Sciatic nerve (tissue), 2 donors: ENCODE measurements at places on chromosomes 7 and 10.

- DNase-seq = no peak
These were observed 28.9 kb upstream of the BMPR1A start for GRCh38 chr10:86727470-86727869.

- DNase-seq = no peak
These were observed 26.2 kb upstream of the MSRB2 start for GRCh38 chr10:23069019-23069815.

- no peak for DNase-seq
These were observed 47.9 kb downstream of the TAF3 start for GRCh38 chr10:7866176-7866575.

DNA sequence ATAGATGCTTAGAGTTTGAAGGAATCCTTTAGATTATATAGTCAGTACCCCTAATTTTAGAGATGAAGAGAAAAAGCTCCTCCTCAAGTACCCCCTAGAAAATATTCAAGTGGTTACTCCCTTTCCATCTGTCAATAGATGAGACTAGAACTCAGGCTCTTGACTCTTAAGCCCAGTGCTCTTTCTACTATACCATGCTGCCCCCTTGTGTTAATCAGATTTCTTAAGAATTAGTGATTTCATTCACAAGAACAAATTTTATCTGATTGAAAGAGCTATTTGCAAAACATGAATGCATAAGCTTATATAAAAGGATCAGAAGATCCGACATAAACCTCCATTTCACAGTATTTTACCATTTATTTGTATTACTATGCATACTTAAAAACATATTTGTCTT lies 179.3 kb downstream of the TFEC start:
- DNase-seq = no peak

- no peak for DNase-seq
These were observed 33.7 kb downstream of the CTTNBP2 start for GRCh38 chr7:117839507-117839906.

GRCh38 chr10:120398180-120398579 lies 58.8 kb upstream of the PLPP4 start:
- DNase-seq = no peak

GRCh38 chr10:77004917-77005564 lies 632.6 kb downstream of the KCNMA1 start:
- DNase-seq = no peak

DNA sequence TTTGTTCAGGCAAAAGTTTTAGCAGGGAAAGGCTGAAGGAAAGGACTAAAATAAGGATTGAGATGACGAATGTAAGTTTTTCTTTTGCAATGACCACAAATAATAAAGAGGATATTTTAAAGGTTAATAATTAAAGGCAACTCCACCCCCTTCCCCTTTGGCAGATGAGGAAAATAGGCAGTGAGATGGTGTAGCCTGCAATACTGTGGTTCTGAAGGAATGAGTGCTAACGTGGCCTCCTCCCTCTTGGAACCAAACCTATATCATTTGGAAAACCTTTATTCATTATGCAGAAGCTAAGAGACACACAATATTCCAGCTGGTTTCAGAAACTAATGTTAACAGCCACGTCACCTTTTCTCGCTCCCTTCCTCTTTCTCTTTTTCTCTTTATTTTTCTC lies 70.9 kb upstream of the COL1A2 start:
- no peak for DNase-seq

DNA sequence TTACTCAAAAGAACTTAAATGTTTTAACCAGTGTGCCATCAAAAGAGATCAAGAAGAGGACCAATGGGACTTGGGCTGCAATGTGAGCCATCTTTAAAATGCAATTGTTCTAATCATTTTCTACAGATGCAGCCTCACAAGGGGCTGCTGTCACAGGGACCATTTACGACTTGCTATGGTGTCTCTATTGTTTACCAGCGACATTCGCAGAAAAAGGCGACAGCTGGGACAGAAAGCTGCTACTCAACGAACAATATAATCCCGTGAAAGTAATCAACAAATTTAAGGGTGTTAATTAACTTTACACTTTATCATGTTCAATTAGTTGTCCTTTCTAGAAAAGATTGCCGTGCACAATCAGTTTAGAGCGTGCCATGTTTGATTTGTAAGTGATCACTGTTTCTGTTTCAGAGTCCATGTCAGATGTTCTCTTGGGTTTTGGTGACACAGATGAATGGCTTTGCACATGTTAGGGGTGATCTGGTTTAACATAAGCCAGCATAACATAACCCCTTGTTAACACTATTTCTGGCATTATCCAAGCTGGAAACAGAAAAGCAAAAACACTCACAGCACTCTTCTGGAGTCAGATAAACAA lies 110.8 kb downstream of the HIBADH start:
- no peak for DNase-seq

- no peak for DNase-seq
These were observed 1469.5 kb upstream of the CELF2 start for GRCh38 chr10:9547936-9548904.

GRCh38 chr10:48901319-48901718 lies 38.3 kb downstream of the LRRC18 start:
- no peak for DNase-seq

- DNase-seq = no peak
These were observed 5.9 kb downstream of the FEZF1 start for GRCh38 chr7:122298618-122299017.

DNA sequence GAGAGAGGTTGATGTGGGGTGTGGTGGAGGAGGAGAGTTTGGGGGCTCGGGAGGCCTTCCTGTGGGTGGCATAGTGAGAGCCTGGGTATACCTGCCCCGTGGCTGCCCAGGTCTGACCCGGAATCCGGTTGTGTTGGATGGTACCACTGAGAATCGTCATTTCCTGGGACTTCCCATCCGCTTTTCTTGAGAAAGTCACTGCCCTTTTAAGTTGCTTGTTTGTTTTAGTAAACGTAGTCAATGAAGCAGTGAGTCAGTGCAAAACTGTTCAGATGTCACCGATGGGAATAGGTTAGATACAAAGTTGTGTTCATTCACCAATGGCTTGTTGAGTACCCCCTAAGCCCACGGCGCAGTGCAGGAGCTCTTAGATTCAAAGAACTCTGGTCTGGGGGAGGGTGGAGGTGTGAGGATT lies 285.8 kb downstream of the CAMK1D start:
- DNase-seq = no peak

GRCh38 chr10:29737074-29737593 lies 102.4 kb upstream of the SVIL start:
- DNase-seq = no peak

GRCh38 chr10:49629431-49629881 lies 15.6 kb downstream of the CHAT start:
- no peak for DNase-seq

GRCh38 chr10:127044186-127044585 lies 139.0 kb downstream of the DOCK1 start:
- DNase-seq = no peak

- DNase-seq = peak; percentile 91
These were observed 880 bp upstream of the ELN start for GRCh38 chr7:74026903-74027682.

DNA sequence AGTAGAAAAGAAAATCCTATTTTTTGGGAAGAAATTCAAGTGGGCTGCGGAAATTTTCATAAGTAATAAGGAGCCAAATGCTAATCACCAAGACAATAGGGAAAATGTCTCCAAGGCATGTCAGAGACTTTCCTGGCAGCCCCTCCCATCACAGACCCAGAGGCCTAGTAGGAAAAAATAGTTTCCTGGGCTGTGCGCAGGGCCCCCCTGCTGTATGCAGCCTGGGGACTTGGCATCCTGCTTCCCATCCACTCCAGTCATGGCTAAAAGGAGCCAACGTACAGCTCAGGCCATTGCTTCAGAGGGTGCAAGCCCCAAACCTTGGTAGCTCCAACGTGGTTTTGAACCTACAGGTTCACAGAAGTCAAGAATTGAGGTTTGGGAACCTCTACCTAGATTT lies 12.8 kb upstream of the POT1 start:
- DNase-seq = no peak

- no peak for DNase-seq
These were observed 6.7 kb upstream of the MNX1 start for GRCh38 chr7:157017149-157017548.

DNA sequence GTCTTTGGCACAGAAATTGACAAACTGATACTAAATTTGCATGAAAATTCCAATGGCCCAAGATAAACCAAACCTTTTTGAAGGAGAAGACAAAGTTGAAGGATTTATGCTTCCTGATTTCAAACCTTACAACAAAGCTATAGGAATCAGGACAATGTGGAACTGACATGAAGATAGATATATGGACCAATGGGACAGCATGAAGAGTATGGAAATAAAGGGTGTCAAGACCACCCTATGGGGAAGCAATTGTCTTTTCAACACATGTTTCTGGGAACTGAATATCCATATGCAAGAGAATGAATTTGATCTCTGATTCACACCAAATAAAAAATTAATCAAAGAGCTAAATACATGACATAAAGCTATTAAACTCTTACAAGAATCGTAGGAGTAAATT lies 77.2 kb upstream of the ADARB2 start:
- no peak for DNase-seq

DNA sequence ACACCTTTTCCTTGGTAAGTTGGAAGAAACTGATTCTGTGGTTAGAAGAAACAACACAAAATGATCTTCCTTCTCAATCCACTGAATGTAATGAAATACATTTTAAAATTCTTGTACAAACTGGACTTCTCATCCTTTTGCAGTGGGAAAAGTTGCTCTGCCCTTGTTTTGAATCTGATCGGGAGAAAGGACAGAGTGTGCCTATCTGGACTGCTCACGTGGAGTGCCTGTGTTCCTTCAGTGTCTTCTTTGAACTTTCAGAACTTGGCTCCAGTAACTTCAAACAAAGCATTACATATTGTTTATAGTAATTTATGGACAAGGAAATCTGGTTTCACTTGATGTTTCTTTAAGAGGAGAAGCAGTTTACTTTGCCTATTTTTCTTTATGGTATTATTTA lies 17.1 kb downstream of the SLC26A3 start:
- no peak for DNase-seq

GRCh38 chr7:117015258-117016184 lies 62.2 kb downstream of the ST7 start:
- DNase-seq = no peak

GRCh38 chr7:78764571-78764970 lies 688.9 kb downstream of the MAGI2 start:
- no peak for DNase-seq

- no peak for DNase-seq
These were observed 3.6 kb upstream of the HOXA13 start for GRCh38 chr7:27203365-27203953.

- peak; percentile 56 for DNase-seq
These were observed 21.0 kb upstream of the MYL7 start for GRCh38 chr7:44162179-44162578.

GRCh38 chr7:112596981-112597380 lies 116.2 kb downstream of the LSMEM1 start:
- no peak for DNase-seq

- peak; percentile 46 for DNase-seq
These were observed 18.9 kb downstream of the GBX1 start for GRCh38 chr7:151148319-151149259.

- no peak for DNase-seq
These were observed 41.9 kb downstream of the WIPI2 start for GRCh38 chr7:5231811-5232484.

- DNase-seq = no peak
These were observed 6.9 kb upstream of the OIT3 start for GRCh38 chr10:72886621-72887020.

DNA sequence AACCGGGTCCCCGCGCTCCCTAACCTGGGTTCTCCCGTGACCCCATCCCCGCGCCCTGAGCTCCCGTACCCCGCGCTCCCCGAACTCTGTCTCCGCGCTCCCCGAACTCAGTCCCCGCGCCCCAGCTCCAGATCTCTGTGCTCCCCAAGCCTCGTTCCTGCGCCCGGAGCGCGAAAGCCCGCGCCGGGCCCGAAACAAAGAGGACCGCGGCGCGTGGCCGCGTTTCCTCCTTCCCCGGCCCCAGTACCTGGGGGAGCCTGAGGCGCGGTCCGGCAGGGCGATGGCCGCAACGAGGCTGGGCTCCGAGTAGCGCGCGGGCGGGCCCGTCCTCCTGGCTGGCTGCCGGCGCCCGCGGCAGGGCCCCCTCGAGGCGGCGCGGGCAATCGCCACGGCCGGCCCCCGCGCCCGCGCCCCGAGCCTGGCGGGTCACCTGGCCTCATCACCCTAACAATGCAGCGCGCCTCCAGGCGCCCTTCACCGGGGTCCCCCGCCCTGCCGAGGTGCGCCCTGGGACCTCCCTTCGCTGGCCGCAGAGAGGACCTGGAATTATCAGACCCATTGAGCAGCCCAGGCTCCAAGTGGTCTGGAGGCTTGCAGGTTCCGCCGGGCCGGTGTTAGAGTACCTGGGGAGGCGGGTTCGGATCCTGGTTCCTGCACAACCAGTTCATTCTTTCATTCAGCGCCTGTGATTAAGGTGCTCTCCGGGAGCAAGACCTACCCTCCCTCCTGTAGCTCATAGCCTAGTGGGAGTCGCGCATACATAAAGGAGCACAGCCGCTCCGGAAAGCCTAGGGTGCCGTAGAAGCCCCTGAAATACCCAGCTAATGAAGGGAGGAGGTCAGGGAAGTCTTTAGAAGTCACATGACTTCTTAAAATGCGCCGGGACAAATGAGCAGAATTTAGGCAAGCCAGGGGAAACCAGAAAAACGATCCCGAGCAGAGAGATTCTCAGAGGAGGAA lies at the start of gene TNS3:
Gene TNS3 (minus strand): TSS at position 308 of the 960 bp plus-strand sequence. CDS start 142,475 bp downstream, outside the sequence.
- DNase-seq = no peak

DNA sequence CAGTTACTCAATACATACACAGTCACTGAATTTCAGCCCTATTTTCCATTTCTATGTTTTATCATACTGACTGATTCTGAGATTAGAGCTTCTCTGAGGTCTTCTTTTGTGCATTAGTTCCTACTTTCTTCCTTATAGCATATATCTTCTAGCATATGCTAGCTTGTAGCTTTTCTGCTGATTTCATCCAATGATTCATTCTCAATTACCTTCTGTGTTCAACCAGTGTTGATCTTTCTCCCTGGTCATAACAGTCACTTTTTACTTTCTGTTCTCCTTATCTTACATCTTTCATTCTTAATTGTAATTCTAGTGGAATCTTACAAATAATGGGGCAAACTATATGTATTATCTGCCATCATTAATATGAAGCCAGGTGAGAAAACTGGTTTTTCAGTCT lies 159.5 kb upstream of the HGF start:
- no peak for DNase-seq

- no peak for DNase-seq
These were observed 11.7 kb downstream of the PRF1 start for GRCh38 chr10:70590655-70591416.
